ENCODE measurements at places on chromosomes 5 and 9.

GRCh38 chr5:154575546-154576428, 97.8 kb upstream of the HAND1 start:
- no peak for DNase-seq

DNA sequence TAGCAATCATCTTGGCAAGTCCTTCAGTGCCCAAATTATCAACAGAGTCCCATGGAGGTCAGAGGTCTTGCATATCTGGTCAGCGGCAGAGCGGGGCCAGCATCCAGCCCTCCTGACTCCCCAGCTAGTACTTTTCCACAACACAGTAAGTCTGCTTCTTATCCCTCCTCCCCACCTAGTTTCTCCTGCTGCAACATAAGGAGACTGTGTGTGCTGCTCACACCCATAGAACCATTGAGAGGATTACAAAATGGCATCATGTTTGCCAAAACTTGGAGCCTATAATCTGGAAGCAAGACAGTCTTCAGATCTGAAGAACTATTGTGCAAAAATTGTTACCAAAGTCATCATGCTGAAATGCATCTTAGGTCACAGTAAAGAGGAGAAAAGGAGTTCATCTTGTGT, 125.8 kb upstream of the ZNF366 start:
- no peak for DNase-seq

- DNase-seq, result no peak
Measured at GRCh38 chr5:114467729-114468128, 105.9 kb downstream of the KCNN2 start.

DNA sequence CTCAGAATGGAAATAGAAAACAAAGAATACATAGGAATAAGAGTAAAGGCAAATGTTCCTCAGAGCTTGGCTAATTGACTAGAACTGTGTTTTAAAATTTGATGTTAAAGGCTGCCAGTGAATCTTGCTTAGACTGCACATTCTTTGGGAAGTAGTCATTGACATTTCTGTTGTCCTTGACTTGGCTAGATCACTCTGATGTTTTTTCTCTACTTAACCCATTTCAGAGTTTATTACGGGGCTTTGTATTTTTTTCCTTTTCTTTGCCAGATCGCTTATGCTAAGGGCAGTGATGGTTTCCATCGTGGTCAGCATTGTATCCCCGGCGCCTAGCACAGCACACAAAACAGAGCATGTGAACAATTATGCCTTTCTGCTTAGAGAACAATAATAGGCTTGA, 1126.7 kb upstream of the CDH9 start:
- DNase-seq, result peak; percentile 56

DNA sequence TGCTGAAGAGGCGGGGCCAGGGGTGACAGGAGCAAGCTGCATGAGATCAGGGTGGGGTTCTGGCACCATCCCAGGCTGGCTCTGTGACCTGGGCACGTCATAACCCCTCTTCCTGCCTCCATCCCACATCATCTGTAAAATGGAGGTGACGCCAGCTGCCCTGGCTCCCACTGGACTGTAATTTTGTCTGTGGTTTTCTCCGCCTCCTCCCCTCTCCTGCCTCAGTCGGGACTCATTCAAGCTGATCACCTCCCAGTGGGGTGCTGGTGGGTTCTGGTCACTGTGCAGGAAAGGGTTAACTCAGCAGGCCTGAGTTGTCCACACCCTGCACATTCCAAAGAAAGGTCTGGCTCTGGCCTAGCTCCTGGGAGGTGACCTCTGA, 128.2 kb downstream of the RXRA start:
- DNase-seq, result no peak

Measured in pons (tissue), 1 donor.